ENCODE measurements at places on chromosomes 13 and 19. TPM values are rescaled to one million over a fixed set of nuclear protein-coding genes. Genes with fewer than 3 reads are reported as not detected.
A peak's percentile ranks its signal among the peaks of the same experiment; 100 is the strongest.

DNA sequence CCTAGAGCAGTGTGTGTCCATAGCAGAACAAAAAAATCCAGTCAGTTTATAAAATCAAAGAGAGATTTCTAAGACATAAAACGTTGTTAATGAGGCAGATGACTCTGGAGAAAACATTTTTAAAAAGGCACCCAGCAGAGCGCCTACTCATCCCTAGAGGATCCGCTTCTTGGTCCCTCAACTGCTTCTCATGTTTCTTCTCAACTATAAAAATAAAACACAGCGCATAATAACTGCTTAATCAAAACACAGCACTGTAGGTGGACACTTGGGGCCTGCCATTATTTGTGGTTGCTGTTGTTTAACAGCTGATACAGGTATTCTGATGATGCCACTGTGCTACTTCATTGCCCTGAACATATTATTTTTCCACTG, 347.9 kb downstream of the FGF9 start:
- DNase-seq: no peak

DNA sequence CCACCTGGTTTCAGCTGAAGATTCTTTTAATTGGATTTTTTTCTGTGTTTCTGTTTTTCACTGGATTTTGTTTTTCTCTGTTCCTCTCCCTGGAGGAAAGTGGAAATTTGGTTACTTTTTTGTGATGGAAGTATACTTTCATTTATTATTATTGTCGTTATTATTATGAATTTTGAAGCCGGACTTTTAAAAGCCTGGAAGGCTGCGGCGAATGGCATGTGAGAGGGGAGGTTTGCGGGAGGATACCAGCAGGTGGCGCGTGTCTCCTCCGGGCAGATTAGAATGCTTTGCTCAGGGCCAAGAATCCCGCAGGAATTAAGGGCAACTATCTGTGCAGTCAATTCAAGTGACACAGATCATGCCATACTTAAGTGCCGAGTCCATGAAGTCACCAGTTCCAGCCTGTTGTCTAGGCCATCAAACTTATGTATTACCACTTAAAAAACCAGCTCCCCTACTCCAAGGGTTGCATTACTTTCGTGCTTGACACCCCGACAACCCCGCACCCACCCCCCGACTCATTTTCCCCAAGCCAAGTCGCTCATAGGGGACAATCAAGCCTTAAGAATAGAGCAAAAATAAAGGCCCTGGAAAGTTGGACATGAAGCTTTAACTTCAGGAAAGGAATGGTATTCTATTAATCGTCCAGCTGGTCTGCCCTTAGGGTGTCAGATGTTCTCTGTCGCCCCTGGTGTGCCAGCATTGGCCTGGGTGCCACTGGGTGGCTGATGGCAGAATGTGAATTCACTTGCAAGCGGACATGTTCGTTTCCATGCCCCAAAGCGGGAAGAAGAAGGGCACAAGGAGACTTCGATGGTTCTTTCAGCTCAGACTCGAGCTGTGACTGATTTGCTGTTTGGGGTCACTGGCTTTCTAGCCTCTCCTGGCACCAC, 1.3 kb upstream of the LRCH1 start:
- peak; percentile 79 for DNase-seq

GRCh38 chr19:4704317-4704673, 19.3 kb downstream of the DPP9 start:
- DNase-seq: no peak

DNA sequence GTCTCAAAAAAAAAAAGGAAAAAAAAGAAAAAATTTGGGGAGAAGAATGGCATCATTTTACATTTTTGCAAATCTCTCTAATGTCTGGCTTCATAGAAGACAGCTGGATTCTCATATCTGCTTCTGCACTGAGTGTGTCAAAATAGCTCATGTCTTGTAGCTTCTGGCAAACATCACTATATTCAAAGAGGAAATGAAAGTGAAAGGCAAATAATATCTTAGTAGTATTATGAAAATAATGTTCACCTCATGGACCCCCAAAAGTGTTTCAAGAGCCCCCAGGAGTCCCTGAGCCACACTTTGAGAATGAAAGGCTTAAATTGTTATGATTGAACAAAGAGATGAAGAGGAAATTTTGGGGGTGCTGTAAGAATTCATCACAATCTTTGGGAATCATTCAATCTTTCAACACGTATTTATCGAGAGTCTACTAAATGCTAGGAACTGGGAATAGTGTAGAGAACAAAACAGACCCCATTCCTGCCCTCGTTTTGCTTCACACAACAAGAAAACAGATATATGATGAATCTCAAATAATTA, 1.2 kb upstream of the SLC6A16 start:
- DNase-seq: no peak

GRCh38 chr19:7366701-7367420, 18.1 kb downstream of the ARHGEF18 start:
- DNase-seq: peak; percentile 44

GRCh38 chr13:31951215-31951678, 80.3 kb upstream of the FRY start:
- DNase-seq: peak; percentile 10

DNA sequence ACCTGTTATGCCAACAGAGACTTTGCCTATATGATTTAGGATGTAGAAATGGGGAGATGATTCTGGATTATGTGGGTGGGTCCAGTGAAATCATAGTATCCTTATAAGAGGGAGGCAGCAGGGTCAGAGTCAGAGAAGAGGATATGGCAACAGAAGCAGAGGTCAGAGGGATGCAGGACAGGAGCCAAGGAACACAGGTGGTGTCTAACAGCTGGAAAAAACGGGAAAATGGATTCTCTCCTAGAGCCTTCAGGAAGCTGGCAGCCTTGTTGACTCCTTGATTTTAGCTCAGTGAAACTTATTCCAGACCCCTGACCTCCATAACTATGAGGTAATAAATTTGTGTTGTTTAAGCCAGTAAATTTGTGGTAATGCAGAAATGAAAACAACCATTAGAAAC, 28.8 kb upstream of the OXGR1 start:
- peak; percentile 13 for DNase-seq

GRCh38 chr19:35414442-35414841, 33.6 kb upstream of the FFAR2 start:
- DNase-seq: no peak

DNA sequence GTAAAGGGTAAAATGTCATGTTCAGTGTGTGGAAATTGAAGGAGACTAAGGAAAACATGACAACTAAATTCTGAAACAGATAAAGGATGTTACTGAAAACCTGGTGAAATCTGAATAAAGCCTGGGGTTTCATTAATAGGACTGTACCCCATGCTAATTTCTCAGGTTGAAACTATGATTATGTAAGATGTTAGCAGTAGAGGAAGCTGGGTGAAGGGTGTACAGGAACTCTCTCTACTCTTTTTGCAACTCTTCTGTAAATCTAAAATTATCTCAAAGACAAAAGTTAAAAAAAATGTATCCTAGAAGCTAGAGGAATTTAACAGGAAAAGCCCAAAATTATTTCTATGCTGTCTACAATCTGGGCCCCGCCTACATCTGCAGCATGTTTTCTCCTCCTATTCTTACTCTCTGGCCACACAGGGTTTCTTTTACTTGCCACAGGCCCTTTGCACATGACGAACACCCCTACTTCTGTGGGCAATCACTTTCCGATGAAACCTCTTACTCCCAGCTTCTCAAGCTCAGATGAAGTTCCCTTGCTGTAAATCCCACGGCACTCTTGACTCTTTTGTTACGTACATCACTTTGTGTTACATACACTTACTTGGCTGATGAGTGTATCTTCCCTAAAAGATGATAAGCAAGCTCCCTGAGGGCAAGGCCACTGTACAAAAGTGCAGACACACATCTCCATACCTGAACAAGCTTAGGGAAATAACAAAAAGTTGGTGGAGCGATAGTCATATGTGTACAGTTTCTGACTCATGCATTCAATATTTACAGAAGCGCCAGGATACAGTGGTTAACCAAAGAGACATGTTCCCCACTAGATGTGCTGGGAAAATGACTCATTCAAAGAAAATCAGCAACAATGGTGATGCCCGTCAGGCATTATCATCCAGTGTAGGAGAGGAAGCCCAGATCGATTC, 32.6 kb downstream of the RUBCNL start:
- peak; percentile 43 for DNase-seq

DNA sequence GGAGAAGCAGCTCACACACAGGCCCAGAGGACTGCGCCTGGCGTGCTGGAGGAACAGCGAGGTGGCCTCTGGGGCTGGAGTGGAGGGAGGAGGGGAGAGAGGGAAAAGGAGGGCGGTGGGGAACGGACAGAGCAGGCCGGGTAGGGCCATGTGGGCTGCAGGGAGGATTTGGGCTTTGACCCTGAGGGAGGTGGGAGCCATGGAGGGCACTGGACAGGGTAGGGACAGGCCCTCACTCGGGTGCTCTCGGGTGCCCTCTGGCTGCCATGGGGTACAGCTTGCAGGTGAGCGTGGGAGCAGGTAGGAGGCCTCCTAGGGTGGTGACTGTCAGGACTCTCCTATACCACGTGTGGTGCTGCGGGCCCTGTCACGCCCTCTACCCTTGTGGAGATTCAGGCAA, 22.8 kb downstream of the PLIN4 start:
- no peak for DNase-seq

DNA sequence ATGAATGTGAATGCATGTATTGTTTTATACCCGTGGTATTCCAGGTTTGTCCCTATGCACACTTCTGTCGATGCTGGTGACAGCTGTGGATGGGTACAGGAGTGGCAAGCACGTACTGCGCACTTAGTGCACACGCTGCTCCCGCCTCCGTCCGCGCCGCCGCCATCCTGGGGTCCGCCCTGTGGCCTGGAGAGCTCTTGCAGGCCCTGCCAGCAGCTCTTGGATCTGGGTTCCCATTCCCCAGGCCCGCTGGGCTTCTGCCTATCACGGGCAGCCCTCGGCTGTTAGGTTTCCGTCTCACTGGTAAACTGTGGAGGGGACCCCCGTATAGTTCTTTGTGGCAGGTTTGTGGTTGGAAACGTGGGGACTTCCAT, 4.0 kb downstream of the GNA11 start:
- peak; percentile 71 for DNase-seq

- DNase-seq: no peak
Measured at GRCh38 chr13:92621985-92622384, 604.6 kb upstream of the GPC6 start.

- DNase-seq: no peak
Measured at GRCh38 chr13:98201984-98202383, 24.9 kb upstream of the RNF113B start.

GRCh38 chr13:28657784-28658538, 969 bp upstream of the POMP start:
- peak; percentile 28 for DNase-seq

DNA sequence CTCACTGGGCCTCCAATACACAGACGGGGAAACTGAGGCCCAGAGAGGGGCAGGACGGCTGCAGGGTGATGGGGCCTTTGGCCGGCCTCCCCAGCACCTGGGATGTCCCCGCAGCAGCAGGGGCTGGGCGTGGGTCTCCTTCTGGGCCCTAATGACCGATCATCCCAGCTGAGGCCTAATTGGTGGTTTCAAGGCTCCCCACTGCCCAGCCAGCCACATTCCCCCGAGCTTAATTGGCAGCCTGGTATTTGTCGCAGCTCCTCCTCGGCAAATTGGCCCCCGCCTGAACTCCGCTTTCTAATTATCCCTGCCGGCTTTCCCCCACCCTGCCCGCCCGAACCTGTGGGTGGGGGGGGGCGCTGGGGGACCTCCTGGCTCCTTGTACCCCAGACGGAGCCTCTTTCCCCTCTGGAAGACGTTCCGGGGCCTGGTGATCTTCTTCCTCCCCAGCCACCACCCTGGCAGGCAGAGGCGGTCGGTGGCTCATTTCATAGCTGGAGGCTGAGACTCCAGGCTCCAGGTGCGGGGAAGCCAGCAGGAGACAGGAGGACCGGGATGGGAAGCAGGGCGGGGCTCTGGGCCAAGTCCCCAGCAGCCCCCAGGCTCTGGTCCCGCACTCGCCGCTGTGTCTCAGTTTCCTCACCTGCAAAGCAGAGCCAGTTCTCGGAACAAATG, 27.2 kb upstream of the WDR18 start:
- DNase-seq: no peak

- DNase-seq: peak; percentile 94
Measured at GRCh38 chr19:12611361-12611699, 610 bp downstream of the ZNF791 start.

The LIM2 gene
- total RNA-seq: not detected

The SRRM5 gene
- not detected for total RNA-seq
